Hepatocyte (in vitro differentiated cells): ENCODE measurements at places on chromosomes 6 and 20. TPM values are rescaled to one million over a fixed set of nuclear protein-coding genes. Genes with fewer than 3 reads are reported as not detected.

Gene TRIM40
- polyA plus RNA-seq: 0.34 and 2.2 TPM in 2 replicates

Gene PGC
- 67.4 and 109 TPM in 2 replicates for polyA plus RNA-seq

Gene PRR18
- 0.77 and 1.5 TPM in 2 replicates for polyA plus RNA-seq

Gene CTCFL
- not detected in 2 replicates for polyA plus RNA-seq

Gene IL20RA
- 0.52 TPM in 1 of 2 replicates, not detected in the other for polyA plus RNA-seq

Gene SYNE1
- polyA plus RNA-seq: 17.6 and 19.3 TPM in 2 replicates

Gene DAAM2
- polyA plus RNA-seq: 8.3 and 11.7 TPM in 2 replicates

Gene MPIG6B
- 0.33 TPM in 1 of 2 replicates, not detected in the other for polyA plus RNA-seq

Gene PHF20
- 24.0 and 24.2 TPM in 2 replicates for polyA plus RNA-seq

Gene ELOVL2
- 13.6 and 13.9 TPM in 2 replicates for polyA plus RNA-seq

Gene BTNL2
- 0.62 TPM in 1 of 2 replicates, not detected in the other for polyA plus RNA-seq

DNA sequence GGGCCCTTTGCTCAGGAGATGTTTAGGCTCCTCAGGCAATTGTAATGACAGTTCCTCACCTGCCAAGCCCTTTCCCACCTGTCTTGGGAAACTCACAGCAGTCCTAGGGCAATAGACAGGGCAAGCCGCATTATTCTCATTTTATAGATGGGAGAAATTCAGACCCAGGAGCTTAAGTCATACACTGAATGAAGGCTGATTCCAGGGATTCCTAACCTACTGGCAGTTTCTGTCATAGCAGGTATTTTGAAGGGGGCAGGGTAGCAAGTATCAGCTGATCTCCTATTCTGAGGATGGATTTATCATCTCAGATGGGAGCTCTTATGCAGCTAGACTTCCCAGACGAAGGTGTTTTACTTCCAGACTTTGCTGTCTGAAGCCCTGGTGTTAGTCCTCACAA is 61.4 kb upstream of the MYL9 start:
- DNase-seq: no peak

GRCh38 chr6:116994447-116994846 is 117.4 kb downstream of the RFX6 start:
- DNase-seq: no peak

DNA sequence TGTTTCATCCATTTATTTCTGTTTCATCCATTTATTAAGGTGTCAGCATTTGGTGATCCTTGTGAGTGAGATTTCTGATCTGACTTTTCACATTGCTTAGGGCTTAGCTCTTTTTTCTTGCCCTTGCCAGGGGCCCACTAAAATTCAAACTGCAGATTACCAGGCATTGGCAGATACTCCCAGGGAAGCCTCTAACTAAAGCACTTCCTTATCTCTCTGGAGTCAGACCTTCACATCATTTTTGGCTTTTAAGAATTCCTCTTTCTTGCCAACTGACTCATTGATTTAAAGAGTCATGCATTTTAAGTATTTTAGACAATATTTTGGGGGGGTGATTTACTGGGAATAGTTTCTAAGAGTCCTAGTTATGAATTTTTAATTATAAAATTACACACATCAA is 2.6 kb upstream of the WFDC8 start:
- DNase-seq: no peak

DNA sequence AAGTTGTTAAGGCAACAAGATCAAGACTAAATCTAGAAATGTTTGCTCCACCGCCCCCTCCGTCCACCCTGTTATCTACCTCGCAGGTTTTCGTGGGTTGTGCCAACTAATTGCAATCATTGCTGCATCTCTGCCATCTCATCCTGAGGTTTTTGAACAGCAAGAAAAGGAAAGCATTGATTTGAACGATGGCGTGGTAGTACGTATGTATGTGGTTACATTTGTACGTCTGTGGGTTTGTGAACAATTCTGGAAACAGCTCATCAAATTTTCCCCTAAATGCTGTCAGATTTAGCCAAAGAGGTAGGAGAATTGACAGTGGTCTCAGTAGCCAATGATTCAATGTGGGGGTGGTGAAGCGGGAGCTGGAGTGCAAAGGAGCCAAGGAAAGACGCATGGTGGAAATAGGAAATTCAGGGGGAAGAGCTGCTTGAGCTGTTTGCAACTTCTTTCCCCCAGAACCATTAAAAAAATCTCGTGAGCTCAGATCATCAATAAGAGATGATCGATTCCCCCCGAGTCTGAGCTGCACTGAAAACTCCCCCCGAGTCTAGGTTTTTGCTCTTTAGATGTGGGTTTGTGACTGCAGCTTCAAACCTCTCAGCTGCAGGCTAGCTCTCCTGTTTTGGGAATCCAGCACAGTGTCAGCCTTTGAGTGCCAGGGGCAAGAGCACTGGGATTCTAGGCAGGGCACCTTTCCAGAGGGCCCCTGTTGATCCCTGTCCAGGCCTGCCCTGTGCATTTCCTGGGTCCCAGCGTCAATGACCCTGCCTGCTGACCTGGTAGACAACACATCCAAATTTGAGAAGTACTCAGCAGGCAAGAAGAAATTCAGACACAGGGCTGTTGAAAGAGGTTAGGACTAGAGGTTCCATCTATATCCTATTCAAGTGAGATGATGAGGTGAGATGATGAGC is 72.6 kb upstream of the LY86 start:
- no peak for DNase-seq

DNA sequence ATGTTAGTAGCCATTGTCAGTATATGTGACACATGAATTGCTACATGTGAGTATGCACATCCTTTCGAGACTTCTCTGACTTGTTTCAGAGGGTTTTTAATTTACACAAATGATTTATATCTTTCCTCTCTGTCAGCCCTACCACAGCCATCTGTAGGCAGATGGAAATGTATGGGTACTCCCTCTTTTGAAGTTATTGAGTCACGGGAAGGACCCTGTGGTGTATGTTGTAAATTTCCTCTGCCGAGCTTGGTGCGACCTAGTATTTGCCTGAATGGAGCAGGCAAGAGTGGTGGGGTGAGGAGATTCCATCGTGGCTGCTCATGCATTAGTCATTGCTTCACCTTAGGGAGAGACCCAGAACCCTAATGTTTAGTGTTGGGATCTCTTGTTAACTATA is 171.9 kb downstream of the JARID2 start:
- DNase-seq: no peak

DNA sequence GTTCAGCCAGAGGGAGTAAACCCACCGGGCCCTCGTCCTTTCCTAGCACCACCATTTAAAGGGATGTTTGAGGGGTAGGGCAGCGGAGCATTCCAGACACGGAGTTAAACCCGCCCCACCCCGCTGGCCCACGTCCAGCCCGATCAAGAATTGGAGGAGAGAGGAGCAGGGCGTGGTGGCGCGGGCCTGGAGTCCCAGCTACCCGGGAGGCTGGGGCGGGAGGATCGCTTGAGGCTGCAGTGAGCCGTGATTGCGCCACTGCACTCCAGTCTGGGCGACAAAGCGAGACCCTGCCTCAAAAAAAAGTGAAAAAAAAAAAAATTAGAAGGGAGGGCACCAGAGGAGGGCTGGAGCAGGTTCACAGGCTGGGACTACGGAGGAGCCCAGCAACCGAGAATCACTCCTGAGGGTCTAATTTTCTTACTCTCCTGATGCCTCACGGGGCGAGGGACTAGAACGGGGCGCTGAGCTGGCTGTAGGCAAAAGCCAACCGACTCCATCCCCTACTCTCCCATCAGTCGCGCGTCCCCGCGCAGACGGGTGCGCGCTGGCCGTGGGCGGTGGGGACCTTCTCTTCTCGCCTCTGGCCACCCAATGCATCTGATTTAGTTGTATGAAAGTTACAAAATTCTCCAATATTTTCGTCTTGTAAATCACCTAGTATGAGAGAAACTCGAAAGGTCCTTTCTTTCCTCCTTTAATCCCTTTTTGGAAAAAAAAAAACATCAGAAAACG is 6.1 kb upstream of the HSPA1B start:
- DNase-seq: peak; percentile 74

GRCh38 chr20:17473659-17474058 is 57.5 kb downstream of the BFSP1 start:
- no peak for DNase-seq

DNA sequence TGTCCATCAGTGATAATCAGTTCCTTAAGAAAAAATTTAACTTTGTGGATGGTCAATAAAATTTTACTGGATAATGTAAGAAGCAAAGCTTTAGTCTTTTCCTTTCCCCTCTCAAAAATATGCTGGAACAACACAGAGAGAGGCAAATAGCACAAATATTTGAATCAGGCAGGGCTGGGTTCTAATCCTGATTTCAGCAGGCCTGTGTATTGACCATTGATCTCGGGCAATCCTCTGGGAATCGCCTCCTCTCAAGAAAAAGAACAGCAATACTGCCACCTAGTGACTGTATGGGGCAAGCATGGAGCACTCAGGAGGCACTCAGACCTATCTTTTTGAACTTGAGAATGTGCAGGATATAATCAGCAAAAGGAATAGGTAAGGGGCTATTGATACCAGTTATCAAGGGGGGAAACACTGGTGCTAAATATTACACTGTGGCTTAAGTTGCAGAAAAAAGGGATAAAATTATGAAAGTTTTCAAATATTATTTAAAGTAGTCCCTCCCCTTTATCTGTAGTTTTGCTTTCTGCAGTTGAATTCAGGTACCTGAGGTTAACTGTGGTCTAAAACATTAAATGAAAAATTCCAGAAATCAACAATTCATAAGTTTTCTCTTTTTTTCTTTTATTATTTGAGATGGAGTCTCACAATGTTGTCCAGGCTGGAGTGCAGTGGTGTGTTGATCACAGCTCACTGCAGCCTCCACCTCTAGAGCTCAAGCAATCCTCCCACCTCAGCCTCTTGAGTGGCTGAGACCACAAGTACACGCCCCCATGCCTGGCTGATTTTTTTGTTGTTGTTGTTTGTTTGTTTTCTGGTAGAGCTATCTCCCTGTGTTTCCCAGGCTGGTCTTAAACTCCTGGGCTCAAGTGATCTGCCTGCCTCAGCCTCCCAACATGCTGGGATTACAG is 91.8 kb upstream of the NHSL1 start:
- DNase-seq: peak; percentile 83

GRCh38 chr20:40442181-40442963 is 246.7 kb downstream of the MAFB start:
- no peak for DNase-seq

GRCh38 chr6:29491574-29491973 is 3.8 kb upstream of the MAS1L start:
- no peak for DNase-seq

DNA sequence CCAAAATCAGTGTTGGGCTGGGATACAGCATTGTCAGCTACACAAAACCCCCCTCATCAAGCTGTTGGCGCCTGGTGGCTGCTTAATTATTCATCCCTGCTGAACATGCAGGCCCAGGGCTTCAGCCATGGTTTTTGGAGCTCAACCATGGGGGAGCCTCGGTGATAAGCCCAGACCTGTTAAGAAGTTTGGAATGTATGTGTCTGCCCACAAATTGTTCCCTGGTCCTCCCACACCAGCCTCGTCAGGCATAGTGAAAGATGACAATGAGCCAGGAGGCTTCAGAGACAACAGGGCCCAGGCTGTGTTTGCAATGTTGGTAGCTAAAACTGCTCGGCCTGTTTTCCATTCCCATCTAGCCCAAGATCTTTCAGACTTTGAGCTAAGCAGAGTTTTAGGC is 34.8 kb upstream of the SIRPA start:
- DNase-seq: no peak

- DNase-seq: no peak
Measured at GRCh38 chr20:1496930-1497329, 5.7 kb upstream of the SIRPB2 start.

DNA sequence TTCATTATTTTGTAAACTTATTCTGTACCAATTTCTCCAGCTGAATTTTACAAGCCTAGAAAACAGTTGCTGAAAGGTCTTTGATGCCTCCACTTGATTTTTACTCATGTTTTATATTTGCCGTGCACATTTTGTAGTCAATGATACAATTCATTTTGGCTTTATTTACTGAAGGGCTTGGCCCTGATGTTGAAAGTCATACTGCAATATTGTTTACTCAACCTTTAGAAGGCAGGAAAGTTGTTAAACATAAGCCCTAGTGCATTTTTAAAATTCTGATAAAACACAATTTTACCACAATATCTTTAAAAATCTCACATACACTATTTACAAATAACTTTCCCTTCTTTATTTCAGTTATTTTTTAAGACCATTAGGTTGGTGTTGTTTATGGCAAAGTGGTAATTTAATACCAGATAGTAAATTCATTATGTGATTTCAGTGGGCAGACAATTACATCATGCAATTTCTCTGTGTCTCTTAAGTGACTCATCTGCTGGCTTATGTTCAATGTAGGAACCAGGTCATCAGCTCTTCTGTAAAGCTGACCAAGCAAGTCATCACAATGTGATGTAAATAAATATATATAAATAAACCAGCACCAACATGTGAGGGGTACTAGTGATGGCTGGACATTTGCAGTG is 121.1 kb upstream of the SLC35B3 start:
- DNase-seq: peak; percentile 48

- DNase-seq: no peak
Measured at GRCh38 chr20:11086970-11087369, 413.2 kb upstream of the JAG1 start.

DNA sequence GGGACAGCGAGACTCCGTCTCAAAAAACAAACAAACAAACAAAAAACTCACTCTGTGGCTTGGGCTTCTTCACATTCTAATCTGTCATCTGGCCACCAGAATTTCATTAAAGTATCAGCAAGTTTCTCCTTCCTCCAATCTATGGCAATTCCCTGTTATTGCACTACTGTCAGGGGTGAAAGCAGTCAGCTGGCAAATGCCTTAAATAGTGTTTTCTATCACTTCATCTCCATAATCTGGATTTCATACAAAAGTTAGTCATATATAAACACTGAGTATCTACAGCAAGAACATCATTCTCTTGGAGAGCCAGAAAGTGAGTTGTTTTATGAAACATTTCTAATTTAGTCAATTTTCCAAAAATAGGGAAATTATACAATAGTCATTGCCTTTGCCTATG is 56.1 kb downstream of the PHACTR3 start:
- no peak for DNase-seq

GRCh38 chr6:141326426-141326825 is 806.3 kb upstream of the GJE1 start:
- peak; percentile 40 for DNase-seq

GRCh38 chr6:28922821-28923317 is 916 bp downstream of the TRIM27 start:
- peak; percentile 59 for DNase-seq

GRCh38 chr6:54621285-54621684 is 225.3 kb upstream of the FAM83B start:
- no peak for DNase-seq

DNA sequence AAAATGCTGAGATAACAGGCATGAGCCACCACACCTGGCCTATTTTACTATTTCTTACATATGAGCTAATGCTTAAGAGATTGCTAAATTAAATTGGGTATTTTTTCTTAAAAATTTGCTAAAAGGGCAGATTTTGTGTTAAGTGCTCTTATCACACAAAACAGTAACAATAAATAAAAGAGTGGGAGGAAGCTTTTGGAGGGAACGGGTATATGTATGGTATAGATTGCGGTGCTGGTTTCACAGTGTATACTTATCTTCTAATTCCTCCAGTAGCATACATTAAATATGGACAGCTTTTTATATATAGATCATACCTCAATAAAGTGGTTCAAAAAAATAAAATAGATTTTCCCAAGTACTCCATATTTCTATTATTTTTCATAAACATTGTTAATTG is 39.4 kb upstream of the FABP7 start:
- DNase-seq: no peak

DNA sequence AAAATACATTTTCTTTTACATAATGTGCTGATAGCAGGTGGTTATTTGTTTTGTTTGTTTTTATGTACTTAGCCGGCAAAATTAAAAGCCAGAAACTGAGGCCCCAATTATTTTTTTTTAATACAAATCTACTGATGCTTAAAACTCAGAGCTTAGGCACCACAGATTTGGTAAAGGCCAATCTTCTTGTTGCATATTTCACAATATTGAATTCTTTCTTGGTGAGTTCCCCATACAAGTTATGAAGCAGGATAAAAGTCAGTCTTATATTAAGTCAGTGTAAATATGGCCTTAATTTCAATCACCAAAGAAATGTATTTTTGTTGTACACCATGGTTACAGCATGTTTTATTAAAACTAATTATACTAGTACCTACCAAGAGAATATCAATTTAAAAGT is 16.3 kb upstream of the ZDHHC14 start:
- no peak for DNase-seq
